ENCODE measurements at places on chromosomes 7 and 10. TPM values are rescaled to one million over a fixed set of nuclear protein-coding genes. Genes with fewer than 3 reads are reported as not detected.

GIMAP6 gene
- not detected for total RNA-seq

DNA sequence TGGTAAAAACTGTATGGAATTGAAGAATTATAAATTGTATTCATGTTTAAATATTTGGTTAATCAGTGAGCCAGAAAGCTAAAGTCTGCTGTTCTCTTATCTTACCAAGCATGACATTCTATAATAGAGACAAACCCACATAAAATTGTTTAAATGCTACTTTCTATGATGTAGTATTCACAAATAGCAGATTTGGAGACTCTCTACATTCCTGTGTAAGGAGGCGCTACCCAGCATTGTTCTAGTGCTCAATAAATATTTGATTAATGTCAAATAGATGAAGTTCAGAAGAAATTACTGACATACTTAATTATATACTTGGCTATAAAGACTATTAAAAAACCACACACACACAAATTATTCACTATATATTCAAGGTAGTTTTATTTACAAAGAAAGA lies 49.8 kb downstream of the DOCK4 start:
- H3K4me3 ChIP-seq = no peak overlapping the region
- H3K36me3 ChIP-seq = no peaks in the 10 kb centered on the region

DNA sequence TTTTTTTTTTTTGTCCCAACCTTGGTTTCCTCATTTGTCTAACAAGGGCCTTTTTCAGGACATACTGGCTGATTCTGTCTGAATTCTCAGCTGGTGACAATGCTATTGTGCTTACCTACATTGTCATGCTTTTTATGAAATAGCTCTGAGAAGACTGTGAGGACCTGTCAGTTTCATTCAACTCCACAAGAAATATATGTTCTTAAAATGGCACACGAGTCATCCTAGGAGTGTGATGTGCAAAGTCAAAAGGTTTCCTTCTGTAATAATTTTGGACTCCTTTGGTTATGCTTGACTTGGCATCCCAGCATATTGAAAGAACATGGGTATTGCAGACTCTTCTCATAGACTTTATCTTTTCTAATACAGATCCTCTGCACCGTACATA lies 316.0 kb downstream of the GFRA1 start:
- H3K27me3 ChIP-seq = no peaks in the 10 kb centered on the region
- DNase-seq = no peak
- no peaks in the 10 kb centered on the region for H3K36me3 ChIP-seq
- no peak overlapping the region for H3K4me3 ChIP-seq
- peaks cover 10% of the 10 kb centered on the region for H3K4me1 ChIP-seq
- no peak overlapping the region for H3K27ac ChIP-seq

GRCh38 chr7:37309493-37309892 lies 139.2 kb downstream of the ELMO1 start:
- H3K4me1 ChIP-seq = no peaks in the 10 kb centered on the region
- no peak overlapping the region for H3K4me3 ChIP-seq
- no peaks in the 10 kb centered on the region for H3K36me3 ChIP-seq
- H3K27ac ChIP-seq = no peak overlapping the region
- no peaks in the 10 kb centered on the region for H3K27me3 ChIP-seq

- DNase-seq = peak; percentile 7
- H3K4me3 ChIP-seq = no peak overlapping the region
- H3K27ac ChIP-seq = no peak overlapping the region
- H3K4me1 ChIP-seq = no peaks in the 10 kb centered on the region
Observed at GRCh38 chr7:116075351-116076145, 45.0 kb upstream of the TFEC start.

CNPY1 gene
- not detected for total RNA-seq

LEP gene
- total RNA-seq = not detected

DNA sequence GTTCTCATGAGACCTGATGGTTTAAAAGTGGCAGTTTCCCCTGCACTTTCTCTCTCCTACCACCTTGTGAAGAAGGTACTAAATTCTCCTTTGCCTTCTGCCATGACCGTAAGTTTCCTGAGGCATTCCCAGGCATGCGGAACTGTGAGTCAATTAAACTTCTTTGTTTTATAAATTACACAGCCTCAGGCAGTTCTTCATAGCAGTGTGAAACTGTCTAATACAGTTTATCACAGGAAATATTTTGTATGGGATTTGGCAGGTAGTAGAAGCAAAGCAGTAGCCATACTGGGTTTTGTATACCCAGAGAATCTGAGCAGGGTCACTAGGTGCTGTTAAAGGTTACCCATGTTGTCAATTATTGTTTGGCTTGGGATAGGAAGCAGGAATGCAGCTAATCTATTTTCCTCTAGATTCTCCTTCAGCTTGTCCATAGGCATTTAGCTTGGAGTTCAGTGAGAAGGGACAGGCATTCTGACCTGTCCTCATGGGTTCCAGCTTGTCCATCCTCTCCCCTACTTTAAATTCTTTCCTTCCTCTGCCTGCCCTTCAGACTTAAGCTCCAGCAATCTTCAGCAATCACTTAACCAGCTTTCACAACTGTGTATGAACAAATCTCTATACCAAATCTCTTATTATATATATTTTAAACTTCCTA lies 186.7 kb downstream of the PCLO start:
- H3K36me3 ChIP-seq = no peaks in the 10 kb centered on the region
- H3K4me1 ChIP-seq = no peaks in the 10 kb centered on the region
- no peak overlapping the region for H3K27ac ChIP-seq
- DNase-seq = no peak
- H3K27me3 ChIP-seq = no peaks in the 10 kb centered on the region

CPEB3 gene
- total RNA-seq = 0.18 TPM

THSD7A gene
- 0.18 TPM for total RNA-seq

- DNase-seq = no peak
- H3K4me3 ChIP-seq = no peak overlapping the region
- H3K27me3 ChIP-seq = no peaks in the 10 kb centered on the region
- H3K27ac ChIP-seq = no peak overlapping the region
Observed at GRCh38 chr10:5744849-5745248, 60.2 kb downstream of the TASOR2 start.

DNA sequence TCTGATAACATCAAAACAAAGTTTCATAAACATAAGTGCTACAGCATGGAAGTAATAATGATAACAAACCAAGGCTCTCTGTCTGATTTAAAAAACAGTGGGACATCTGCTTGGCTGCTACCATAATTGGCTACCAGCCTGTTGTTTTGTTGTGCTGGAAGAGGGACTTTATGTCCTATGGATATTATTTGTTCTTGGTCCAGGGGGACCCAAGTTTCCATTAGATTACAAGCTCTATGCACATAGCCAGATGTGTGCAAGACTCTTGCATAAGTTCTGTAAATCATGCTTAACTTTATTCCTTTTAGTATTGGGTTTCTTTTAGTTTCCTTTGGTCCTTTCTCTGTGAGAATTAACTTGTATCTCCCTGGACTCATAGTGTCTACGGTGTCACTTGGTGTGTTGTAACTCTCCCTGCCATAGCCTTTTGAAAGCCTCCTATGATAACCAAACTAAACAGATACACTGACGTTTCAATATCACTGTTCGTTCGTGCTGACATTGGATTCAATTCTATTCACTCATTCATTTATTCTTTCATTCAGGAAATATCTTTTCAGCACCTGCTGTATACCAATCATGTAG lies 41.4 kb upstream of the CD36 start:
- peaks cover 6% of the 10 kb centered on the region for H3K4me1 ChIP-seq
- H3K4me3 ChIP-seq = no peak overlapping the region
- H3K27ac ChIP-seq = no peak overlapping the region
- DNase-seq = no peak
- H3K36me3 ChIP-seq = no peaks in the 10 kb centered on the region
- H3K27me3 ChIP-seq = no peaks in the 10 kb centered on the region

OR2A12 gene
- not detected for total RNA-seq

DNA sequence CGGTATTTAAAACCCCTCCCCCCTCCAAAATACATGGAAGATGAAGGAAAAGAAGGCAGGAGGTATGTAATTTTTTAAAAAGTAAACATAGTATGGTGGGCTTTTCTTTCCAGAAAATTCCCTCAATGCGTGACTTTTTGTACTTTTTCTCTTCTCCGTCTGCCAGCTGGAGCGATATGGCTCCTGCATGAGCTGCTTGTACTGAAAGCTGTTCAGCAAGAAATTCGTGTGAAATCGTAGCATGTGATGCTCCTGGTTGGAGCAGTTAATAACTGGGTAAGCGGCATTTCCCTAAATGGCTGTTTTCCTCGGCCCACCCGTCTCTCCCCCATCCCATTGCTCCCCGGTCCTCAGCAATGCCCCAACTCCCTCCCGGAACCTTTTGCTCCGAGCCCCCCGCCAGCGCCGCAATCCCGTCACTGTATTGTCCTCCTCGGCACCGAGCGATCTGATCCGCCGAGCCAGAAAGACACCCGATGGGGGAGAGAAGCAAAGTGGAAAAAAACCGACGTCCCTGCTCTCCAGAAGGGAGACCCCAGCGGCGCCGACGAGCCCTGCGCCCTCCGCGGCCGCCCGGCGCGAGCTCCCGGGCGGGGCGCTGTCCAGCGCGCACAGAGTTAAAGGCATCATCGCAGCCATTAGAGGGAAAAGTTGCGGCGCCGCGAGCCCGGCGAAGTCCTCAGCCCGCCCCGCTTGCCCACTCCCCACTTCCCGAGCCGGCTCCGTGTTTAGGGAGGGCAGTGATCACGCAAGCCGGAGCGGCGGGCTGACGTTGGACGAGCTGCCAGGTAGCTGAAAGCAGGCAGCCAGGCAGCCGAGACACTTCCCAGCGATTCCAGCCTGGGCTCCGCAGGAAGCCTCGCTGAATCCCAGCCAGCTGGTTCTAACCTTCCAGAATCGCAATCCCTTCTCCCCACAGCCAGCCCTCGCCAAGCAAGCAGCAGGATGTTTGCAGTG lies at the start of gene VSTM2A:
TSS of gene VSTM2A (plus strand) at position 707 of the 957 bp plus-strand sequence. CDS start 356 bp downstream, outside the sequence.
- DNase-seq = no peak
- H3K27me3 ChIP-seq = peaks cover 24% of the 10 kb centered on the region
- no peaks in the 10 kb centered on the region for H3K4me1 ChIP-seq
- H3K4me3 ChIP-seq = no peak within 1 kb of the TSS

MRC1 gene
- total RNA-seq = not detected

GRCh38 chr10:75018686-75019307 lies 92.7 kb upstream of the SAMD8 start:
- peaks cover 27% of the 10 kb centered on the region for H3K36me3 ChIP-seq
- H3K27ac ChIP-seq = no peak overlapping the region
- H3K4me3 ChIP-seq = no peak overlapping the region

DNA sequence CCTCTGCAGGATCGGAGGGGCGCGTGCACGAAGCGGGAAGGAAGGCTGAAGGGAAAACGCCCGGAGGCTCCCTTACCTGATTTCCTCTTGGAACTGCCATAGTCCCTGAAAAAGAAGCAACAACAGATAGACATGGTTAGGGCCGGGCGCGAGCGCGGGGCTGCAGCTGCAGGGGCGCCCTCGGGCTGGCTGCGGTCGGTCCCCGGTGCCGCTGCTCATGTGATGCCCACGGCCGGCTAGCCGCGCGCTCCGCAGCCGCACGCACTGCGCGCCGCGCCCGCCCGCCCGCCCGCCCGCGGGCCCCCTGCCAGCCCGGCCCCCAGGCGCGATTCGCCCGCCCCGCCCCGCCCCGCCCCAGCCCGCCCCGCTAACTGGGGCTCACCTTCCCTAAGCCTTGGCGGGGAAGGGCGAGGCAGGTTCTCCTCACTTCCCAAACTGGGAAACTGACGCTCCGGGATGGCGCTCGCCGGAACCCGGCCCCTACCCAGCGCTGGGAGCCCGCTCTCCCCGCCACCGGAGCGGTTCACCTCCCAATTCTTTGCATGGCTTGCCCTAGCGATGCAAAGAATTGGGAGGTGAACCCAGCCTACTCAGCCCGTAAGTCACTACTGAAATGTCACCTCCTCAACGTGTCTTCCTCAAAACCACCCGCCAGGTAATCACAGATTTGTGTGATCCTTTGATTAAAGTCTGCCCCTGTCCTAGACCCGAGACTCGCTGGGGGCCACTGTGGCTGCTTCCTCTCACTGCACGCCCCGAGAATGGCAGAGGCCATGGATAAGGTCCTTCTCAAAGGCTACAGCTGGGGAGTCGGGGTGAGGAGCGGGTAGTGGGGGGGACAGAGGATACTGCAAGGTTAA lies 162.2 kb downstream of the SH3PXD2A start:
- no peak for DNase-seq
- no peak overlapping the region for H3K27ac ChIP-seq
- no peaks in the 10 kb centered on the region for H3K27me3 ChIP-seq
- peak overlapping the region; percentile 55 for H3K4me3 ChIP-seq
- peaks cover 23% of the 10 kb centered on the region for H3K4me1 ChIP-seq
- H3K36me3 ChIP-seq = no peaks in the 10 kb centered on the region

TMEM273 gene
- not detected for total RNA-seq

WNT8B gene
- not detected for total RNA-seq

DNA sequence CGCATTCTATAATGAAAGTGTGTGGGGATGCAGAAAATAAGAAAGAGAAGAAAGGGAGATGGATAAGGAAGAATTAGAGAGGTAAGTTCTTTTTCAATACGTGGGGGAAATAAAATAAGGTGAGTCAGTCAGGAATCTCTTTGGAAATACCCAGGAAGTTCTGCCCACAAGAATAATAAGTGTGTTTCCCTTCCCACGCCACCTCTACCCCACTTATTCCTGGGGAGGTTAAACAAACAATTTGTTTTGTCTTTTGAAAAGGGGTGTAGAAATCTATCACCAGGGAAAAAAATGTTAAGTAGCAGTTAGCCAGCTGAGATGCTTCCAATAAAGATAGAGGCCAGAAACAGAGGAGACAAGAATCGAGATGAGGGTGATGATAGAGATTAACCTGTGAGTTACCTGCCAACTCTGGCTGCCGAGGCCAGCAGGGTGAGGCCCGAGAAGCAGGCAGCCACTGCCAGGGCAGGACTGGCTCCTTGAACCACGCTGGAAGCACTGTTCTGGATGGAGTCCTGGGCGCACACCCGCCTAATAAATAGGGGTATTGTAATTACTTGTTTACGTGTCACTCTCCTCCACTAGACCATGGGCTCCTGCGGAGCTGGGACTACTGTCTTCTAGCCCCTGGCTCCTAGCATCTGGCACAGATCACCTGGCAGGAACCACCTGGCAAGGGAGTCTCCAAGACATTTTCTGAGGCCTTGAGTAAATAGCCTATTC lies 191.3 kb downstream of the FGFR2 start:
- H3K36me3 ChIP-seq = no peaks in the 10 kb centered on the region
- H3K27ac ChIP-seq = no peak overlapping the region
- no peaks in the 10 kb centered on the region for H3K4me1 ChIP-seq
- no peak for DNase-seq
- no peaks in the 10 kb centered on the region for H3K27me3 ChIP-seq

DNA sequence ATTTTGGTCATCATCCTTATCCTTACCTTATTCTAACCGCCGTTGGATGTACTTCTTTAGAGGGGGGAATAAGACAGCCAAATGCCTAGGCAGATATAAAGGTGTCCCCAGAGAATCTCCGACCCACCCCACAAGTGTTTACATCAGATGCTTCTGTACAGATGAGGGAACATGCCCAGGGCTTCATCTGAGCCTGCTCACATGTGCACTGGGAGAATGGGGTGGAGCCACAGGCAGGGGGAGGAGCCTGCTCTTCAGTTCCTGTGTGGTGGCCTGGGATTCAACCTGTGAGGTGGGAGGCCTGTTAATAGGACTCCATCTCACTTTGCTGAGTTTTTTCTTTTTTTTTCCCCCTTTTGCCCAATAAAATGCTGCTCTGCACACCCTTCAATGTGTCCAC lies 27.6 kb upstream of the OPTN start:
- 0 out of 2 replicates have a peak, but pooled peaks cover 2% of the 10 kb centered on the region for H3K27me3 ChIP-seq
- no peaks in the 10 kb centered on the region for H3K4me1 ChIP-seq
- DNase-seq = no peak
- no peak overlapping the region for H3K4me3 ChIP-seq
- no peaks in the 10 kb centered on the region for H3K36me3 ChIP-seq
- H3K27ac ChIP-seq = no peak overlapping the region

CPN1 gene
- not detected for total RNA-seq

- DNase-seq = no peak
- no peaks in the 10 kb centered on the region for H3K27me3 ChIP-seq
- no peaks in the 10 kb centered on the region for H3K4me1 ChIP-seq
- H3K4me3 ChIP-seq = no peak overlapping the region
- no peaks in the 10 kb centered on the region for H3K36me3 ChIP-seq
Observed at GRCh38 chr10:124878457-124878739, 63.5 kb upstream of the ZRANB1 start.
